ENCODE measurements at places on chromosomes 16 and 17.

GRCh38 chr17:63275318-63275970 is 170.7 kb downstream of the CYB561 start:
- DNase-seq: peak; percentile 94

GRCh38 chr17:71948703-71949422 is 172.0 kb upstream of the SOX9 start:
- no peak for DNase-seq

DNA sequence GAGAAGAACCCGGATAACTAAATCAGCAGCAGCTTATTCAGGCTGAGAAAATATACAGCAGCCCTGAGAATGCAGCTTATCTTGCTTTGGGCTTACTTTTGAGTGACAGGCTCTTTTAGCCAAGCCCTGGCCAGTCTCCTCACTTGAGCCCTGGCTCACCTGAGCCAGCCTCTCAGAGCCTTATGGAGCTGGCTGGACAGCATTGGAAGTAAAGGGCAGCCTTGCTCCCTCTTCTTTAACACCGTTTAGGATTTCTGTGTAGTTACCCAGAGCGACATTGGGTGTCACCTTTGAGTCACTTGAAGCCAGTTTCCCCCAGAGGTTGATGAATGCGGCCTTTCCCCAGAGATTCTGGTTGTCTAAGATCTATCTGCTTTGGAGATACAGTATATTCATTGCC is 7.7 kb upstream of the NPIPB2 start:
- no peak for DNase-seq

GRCh38 chr16:56736476-56736875 is 6.5 kb downstream of the NUP93 start:
- DNase-seq: no peak

DNA sequence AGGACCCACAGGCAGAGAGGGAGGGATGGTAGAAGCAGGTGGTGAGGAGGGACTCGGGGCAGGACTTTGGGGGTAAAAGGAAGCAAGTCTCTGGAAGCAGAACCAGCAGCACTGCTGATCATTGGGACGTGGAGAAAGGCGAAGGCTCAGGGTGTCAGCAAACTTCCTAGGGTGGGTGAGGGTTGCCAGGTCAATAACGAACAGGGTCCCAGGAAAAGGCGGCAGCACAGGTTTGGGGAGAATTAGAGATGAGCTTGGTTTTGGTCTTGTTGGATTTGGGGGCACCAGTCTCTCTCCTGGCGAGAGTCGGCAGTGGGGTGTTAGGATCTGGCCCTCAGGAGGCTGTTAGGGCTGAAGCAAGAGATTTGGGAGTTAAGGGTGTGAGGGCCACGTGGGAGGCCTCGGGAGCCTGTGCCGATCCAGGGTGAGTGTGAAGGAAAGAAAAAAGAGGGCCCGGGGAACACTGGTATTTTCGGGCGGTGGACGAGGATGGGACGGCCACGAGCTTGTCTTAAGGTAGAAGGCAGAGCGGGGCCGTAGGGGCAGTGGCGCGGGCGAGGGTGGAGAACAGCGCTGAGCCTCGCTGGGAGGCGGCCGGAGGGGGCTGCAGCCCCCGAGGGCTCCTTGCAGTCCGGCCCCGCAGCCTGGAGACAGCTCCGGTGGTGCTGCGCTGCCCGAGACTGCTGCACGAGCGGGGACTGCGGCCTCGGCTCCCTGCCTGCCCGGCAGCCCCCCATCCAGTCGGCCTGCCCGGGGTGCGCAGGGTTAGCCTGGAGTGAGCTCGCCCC is 765 bp upstream of the ADORA2B start:
- no peak for DNase-seq
